Astrocyte (in vitro differentiated cells and primary cell): ENCODE measurements at places on chromosomes 7 and 10. TPM values are rescaled to one million over a fixed set of nuclear protein-coding genes. Genes with fewer than 3 reads are reported as not detected.

LRGUK gene
- total RNA-seq: 0.43 and 0.64 TPM in 2 replicates

NPY4R gene
- total RNA-seq: 0.48 and 0.53 TPM in 2 replicates

RASA4B gene
- total RNA-seq: 1.1 and 1.7 TPM in 2 replicates

RADIL gene
- total RNA-seq: 0.22 and 0.86 TPM in 2 replicates
